ENCODE measurements at places on chromosomes 5 and 9.

DNA sequence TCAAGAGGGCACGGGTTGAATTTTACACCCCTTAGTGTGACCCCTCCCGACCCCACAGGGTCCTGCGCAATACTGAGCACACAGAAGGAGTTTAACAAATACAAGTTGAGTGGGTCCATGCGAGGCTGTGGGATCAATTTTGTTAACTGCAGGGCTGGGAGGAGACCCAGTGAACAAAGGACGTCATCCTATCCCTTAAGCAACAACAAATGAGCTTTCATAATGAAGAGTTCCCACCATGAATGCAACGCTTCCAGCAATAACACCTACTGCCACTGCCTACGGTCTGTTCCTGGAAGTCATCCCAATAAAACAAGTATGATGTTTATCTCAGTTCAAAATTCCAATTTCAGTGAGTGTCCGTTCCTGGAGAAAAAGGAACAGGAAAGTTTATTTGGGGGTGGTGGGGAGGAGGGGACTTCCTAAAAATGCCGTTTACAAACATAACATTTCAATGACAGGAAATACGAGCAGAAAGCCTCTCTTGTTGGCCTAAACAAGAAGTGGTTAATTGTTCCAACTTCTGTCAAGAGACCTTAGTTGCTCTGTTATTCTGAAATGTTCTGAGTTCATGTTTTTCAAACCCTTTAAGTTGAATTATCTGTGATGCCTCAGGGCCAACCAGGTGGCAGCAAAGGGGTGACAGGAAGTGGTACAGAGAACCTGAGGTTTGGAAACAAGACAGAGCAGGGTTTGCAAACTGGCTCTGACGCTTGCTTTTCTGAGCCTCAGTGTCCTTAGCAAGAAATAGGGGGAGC is 65.8 kb upstream of the PLPP6 start:
- no peak for DNase-seq

DNA sequence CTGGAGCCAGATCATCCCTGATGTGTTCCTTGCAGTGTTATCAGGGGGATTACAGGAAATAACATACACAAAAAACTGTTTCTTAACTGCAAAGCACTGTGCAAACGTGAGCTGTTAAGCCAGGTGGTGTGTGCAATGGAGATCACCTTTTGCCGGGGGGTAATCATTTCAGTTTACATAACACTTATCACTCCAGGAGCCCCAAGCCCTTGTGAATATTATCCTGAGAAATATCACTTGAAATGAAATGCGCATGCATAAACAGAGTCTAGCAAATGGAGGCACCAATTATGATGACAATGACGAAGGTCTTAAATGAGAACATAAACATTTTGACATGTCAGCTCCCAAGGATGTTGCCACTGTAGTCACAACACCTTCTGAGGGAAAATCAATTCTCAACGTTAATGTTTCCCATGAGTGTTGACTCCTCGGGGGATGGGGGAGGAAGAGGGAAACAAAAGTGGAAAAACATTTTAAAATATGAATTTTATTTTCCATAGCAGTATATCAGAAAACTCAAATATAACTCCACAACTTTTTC is 54.5 kb upstream of the RAD23B start:
- no peak for DNase-seq

- DNase-seq = no peak
These were observed 127.2 kb upstream of the LARP1 start for GRCh38 chr5:154627698-154628678.

DNA sequence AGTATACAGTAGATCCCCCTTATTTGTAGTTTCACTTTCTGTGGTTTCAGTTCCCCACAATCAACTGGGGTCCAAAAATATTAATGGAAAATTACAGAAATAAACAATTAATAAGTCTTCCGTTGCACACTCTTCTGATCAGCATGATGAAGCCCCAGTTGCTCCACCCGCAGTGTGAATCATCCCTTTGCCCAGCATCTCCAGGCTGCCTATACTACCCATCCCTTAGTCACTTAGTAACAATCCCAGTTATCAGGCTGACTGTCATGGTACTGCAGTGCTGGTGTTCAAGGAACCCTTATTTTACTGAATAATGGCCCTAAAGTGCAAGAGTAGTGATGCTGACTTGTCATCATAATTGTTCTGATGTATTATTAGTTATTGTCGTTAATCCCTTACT is 28.9 kb downstream of the SHC3 start:
- DNase-seq = no peak

DNA sequence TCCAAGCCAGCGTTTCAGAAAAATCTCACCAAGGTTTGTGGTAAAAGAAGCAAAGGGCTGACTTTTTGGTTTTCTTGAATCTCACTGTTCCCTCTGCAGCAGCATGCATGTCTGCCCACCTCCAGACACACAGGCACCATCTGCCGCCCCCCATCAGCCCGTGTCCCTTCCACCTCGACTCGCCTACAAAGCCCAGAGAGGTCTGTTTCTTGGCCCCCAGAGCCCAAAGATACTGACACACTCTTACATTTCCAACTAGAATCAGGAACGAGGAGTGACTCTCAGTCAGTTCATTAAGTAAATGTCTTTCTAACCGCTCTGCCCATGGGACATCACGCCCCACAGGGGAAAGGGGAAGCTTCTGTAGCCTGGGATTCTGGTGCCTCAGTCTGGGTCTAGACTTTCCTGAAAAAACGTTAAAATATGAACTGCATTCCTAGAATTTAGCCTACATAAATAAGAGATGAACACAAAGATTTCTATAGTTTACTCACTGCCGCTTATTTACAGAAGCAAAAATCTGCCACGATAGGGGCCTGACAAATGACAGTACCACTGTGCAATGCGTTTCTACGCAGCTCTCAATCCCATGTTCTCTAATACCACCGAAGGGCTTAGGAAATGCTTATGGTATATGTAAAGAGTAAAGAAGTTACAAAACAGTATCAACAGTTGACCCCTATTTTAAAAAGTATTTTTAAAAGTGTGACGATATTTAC is 4.1 kb downstream of the IL4 start:
- no peak for DNase-seq

- DNase-seq = no peak
These were observed 161.2 kb upstream of the CHD1 start for GRCh38 chr5:99089822-99090549.

- DNase-seq = no peak
These were observed 86.8 kb upstream of the OSMR start for GRCh38 chr5:38758774-38759600.

GRCh38 chr9:123655681-123656423 is 274.1 kb downstream of the DENND1A start:
- no peak for DNase-seq

DNA sequence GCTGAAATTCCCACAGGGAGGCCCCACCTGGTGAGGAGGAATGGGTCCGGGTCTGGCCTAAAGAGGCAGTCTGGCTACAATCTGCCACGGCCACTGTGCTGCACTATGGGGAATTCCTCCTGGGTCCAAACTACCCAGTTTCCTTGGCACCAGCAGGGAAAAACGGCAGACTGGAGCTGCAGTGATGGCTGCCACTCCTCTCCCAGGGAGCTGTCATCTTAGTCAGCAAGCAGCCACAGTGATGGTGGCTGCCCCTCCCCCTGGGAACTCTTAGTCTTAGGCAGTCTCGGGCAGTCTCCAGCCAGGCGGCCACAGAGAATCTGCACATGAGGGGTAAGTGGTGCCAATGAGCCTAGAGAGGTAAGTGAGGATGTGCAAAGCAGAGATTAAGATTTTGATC is 205.8 kb downstream of the TMEM38B start:
- no peak for DNase-seq

- no peak for DNase-seq
These were observed 83.2 kb downstream of the PTPDC1 start for GRCh38 chr9:94167376-94167890.

DNA sequence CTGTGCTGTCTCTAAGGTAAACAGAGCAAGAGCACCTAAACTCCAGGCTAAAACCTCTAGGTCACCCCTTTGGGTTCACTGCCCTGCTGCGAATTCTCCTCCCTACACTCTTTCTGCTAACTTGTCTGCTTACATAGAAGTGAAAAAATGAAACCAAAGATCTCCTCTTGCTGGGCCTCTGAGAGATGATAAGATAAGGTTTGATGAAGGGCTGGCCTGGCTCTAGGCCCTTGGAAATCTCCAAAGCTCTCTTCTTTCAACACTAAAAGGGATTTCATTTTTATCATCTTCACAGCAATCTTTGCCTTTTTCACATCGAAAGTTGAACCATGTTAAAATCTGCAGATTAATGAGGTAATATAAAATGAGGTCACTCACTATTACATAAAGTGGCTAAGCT is 450.8 kb upstream of the TLE4 start:
- DNase-seq = no peak

GRCh38 chr5:3564827-3565518 is 30.7 kb upstream of the IRX1 start:
- no peak for DNase-seq

GRCh38 chr9:131704141-131704983 is 35.5 kb downstream of the RAPGEF1 start:
- no peak for DNase-seq

GRCh38 chr9:117116084-117116483 is 298.8 kb downstream of the ASTN2 start:
- no peak for DNase-seq

GRCh38 chr5:133741396-133741795 is 129.1 kb upstream of the FSTL4 start:
- no peak for DNase-seq

DNA sequence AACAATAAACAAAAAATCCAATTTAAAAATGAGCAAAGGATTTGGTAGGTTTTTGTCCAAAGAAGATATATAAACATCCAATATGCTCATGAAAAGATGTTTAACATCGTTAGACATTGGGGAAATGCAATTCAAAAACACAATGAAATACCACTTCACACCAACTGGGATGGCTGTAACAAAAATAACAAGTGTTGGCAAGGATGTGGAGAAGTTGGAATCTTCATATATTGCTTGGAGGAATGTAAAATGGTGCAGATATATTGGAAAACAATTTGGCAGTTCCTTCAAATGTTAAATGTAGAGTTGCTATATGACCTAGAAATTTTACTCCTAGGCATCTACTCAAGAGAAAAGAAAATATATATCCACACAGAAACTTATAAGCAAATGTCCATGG is 224.3 kb downstream of the AUH start:
- no peak for DNase-seq

DNA sequence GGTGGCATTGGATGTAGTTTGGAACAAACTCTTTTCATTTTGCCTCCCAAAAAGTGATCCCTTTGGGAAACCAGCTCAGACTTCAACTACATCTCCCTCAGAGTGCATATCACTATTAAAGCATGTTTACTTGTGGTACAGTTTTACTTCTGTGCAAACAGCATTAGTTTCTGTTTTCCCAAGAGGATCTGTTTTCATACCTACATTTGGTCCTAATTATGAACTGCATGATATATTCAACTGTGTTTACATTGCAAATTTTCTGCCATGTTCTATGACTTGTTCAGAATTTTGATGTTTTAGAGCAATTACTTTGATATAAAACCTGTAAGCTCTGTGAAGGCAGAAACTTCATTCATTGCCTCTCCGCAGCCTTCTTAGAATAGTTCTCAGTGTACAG is 681.5 kb upstream of the ACO1 start:
- no peak for DNase-seq

DNA sequence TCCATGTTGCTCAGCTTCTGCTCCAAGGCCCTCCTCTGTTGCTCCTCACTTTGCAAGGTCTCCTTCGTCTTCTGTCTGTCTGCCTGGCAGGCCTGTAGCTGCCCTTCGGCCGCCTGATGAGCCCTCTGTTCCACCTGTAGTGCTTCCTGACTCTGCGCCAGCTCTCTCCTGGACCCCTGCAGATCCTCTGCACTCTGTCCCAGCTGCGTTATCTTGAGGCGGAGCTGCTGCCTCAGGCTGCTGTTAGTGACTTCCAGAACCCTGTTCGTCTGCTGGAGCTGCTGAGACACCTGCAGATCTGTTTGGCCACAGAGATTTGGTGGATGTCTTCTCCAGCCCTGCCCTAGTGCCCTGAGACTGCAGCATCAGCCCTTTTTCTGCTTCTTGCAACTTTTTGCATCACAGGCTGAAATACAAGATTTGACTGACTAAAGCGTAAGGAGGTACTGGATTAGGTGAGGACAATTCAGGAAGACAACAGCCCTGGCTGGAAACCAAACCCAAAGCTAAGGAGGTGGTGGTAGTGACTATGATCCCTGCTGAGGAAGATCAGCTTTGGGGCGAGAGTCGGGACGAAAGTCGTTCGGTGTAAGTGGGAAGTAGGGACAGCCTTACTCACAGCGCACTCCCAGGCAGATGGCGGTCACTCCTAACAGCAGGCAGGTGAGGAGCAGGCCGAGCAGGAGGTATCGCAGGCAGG is 2.1 kb downstream of the CD72 start:
- DNase-seq = no peak

GRCh38 chr5:84564321-84565075 is 179.8 kb upstream of the EDIL3 start:
- DNase-seq = no peak
